ENCODE measurements at places on chromosomes 7 and 10.

GRCh38 chr10:117165538-117166417 is 27.7 kb upstream of the VAX1 start:
- peak; percentile 91 for DNase-seq

- DNase-seq = peak; percentile 43
Measured at GRCh38 chr10:72259491-72260238, 14.1 kb upstream of the DDIT4 start.

- no peak for DNase-seq
Measured at GRCh38 chr7:27835376-27835775, 95.4 kb downstream of the TAX1BP1 start.

GRCh38 chr7:27351137-27351536 is 108.5 kb downstream of the EVX1 start:
- no peak for DNase-seq

GRCh38 chr7:40680657-40681056 is 545.9 kb downstream of the SUGCT start:
- no peak for DNase-seq

DNA sequence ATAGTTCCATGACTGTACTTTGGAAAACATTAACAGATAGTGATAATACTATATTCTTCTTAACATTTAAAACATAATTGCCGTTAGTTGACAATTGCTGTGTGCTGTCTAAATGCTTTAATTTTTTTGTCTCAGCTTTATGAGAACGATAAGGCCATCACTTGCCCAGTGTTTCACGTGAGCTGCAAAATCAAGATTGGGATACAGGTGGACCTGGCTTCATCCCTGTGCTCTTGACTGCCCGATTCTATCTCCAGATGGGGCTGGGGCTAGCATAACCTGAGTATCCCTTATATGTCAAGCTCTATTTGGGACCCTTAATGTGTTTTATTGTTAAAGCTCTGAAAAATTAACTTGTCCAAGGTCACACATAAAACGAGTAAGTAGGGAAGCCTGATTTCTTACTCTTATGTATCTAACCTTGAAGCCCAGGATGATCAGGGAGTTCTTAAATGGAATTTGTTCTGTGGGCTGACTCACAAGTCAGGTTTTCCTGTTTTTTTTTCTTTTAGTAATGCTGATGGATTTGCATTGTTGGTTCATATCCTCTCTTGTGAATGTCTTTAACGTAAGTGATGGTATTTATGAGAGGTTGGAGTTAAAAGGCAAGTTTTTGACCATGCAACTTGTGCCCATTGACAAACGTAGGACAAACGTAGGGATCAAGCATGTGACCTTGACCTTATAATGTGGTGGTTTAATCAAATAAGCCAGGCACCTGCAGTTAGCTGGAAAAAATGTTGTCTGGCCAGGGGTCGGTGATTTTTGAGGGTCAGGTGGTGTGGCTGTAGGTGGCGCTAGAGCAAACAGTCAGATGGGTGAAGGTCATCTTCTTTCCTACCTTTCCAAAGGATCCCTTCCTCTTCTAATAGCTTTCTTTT is 3.6 kb downstream of the PRKAR2B start:
- no peak for DNase-seq

GRCh38 chr7:113044394-113044793 is 42.2 kb downstream of the GPR85 start:
- DNase-seq = no peak

DNA sequence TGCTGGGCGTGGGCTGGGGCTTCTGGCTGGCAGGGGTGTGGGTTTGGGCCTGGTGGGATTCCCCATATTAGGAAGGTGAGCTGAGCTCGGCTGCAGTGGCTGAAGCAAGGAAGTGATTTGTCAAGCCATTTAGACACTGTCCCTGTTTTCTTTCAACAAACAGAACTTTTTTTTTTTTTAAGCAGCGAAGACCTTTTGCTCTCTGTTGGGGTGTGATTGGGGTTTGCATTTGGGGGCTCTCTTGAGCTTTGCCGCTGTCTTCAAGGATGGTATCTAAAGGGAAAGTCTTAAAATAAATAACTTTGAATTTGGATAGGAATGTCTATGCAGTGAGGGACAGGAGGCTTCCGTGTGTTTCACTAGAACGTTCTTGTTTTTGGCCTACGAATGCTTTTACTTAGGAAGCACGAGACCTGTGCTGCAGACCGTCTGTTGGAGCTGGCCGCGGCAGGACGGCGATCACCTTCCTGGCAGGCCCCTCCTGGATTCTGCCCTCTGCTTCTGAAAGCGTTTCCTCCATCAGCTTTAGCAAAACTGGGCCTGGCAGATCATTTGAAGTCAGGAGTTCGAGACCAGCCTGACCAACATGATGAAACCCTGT is 43.9 kb downstream of the FOXK1 start:
- DNase-seq = no peak

DNA sequence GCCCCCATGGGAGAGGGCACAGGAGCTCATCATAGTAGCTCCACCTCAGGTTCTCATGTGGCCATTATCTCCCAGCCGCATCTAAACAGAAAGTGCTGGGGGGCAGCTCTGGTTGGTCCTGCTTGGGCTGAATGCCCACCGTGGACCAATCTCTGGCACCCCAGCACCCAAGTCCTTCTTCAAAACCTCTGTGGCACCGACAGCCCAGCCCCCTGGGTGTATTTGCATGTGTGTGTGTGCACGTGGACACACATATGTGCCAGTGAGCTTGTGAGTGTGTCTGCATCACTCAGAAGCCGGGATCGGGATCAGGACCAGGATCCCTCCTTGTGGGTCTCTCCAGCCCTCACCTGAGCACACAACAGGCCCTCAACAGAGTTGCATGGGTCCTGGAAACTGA is 68.2 kb downstream of the ALOX5 start:
- no peak for DNase-seq

DNA sequence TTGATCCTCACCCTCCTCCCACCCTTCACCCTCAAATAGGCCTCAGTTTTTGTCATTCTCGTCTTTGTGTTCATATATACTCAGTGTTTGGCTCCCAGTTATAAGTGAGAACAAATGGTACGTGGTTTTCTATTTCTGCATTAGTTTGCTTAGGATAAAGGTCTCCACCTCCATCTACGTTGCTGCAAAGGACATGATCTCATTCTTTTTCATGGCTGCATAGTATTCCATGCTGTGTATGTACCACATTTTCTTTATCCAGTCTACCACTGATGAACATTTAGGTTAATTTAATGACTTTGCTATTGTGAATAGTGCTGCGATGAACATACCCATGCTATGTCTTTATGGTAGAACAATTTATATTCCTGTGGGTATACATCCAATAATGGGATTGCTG is 91.2 kb downstream of the PLPP4 start:
- no peak for DNase-seq

DNA sequence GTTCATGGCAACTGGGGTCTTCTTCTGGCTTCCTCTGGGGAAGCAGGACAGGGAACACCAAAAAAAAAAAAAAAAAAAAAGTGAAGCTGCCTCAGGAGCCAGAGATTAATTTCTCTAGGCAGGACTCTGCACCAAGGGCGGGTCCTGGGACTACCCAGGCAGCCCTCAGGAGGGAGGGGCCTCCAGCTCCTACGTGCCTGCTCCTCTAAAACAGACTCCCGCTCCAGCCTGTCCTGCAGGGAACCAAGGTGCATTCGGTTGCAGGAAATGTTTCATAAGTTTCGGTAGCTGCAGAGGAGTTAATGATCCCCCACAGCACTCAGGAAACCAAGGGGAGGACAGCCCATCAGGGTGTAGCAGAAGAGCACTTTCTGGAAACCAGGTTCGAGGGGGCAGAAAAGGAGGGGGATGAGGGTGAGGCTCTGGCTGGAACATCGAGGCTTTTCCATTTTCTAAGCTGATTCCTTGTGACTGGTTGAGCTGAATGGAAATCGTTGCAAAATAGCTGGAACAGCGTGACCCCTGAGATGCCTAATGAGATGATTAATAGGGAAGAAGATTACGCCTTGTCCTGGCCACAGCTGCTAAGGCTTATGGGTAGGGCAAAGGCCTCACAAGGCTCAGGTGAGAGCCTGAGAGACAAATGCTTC is 84.2 kb downstream of the STRA8 start:
- DNase-seq = peak; percentile 44

DNA sequence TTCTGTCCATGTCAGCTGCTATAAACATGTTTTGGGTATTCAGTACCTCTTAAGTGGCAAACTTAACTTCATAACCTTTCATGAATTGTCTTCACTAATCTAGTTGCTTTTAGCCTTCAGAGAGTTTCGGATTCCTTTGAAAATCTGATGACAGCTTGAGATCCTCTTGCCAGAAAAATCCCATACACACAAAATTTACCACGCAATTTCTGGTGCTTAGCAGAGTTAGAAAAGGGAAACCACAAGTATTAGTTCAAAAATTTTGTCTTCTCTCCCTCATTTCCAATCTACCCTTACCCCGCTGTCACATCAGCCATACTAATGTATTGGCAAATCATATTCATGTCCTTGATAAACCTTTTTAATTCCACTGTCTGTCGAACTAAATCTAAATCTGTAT is 72.7 kb upstream of the TMEM106B start:
- DNase-seq = no peak

DNA sequence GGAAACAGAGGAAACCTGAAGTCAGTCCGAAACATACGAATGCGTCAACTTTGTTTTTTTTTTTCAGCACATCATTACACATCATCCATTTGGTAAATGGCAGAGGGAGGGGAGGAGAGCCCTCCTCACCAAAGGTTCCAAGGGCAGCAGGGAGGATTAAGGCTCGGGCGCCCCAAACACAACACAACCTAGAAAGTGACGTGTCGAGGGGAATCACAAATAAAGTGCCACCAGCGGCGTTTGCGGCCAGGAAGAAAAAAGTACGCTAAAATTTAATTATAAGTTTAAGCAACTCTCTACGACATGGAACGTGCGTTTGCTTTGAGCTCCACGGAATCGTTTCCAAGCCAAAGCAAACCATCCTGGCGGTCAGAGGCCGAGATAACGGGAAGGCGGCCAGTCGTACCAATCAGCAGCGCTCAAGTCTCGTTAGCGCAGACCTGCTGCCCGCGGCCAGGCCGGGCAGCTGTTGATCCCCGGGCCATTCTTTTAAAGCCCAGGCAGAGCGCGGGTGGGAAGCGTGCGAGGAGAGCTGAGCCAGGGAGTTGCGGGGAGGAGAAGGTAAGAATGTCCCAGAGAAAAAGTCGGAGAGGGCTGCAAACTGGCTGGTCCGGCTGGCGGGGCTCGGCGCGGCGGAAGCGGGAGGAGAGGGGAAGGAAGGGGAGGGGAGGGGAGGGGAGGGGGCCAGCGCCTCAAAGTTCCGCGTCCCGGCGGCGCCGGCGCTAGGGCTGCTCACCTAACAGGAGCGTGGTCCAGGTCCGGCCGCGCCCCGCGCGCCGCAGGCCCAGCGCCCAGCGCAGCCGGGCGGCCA is 719 bp downstream of the DPY19L1 start:
- peak; percentile 69 for DNase-seq

- peak; percentile 96 for DNase-seq
Measured at GRCh38 chr7:106112118-106112971, at the start of gene SYPL1. Gene SYPL1, minus strand, starts transcription at chr7:106112312. Its CDS starts 104 bp downstream, at chr7:106112208.

GRCh38 chr7:12211711-12212485 is 804 bp downstream of the TMEM106B start:
- DNase-seq = no peak

- DNase-seq = no peak
Measured at GRCh38 chr10:60197206-60197605, 192.5 kb downstream of the ANK3 start.

DNA sequence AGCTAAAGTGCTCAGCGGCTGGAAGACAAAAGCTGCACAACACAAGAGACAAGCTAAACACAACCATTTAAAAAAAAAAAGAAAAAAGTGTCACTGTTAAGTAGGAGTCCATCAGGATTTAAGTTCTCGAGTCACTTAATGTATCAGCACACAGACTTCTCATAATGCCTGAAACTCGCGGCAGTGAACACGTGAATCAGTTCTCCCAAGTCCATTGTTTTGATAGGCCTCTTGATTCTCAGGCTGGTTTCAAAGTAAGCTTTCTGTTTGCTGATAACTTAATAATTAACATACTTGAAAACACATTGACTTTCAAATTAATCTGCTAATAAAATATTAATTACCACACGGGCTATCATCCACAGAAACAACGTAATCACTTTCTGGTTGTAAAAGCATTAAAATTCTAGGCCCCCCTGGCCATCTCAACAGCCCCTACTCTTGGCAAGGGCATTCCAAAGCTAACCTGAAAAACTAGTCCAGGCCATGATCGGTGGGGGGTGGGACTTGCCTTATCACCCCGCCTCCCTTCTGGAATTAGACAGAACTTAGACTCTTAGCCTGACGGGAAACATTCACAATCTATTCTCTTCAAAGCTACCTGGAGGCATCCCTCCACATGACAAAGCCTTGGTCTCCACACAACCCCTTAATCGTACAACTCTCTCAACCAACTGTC is 129.0 kb downstream of the DIP2C start:
- DNase-seq = no peak

GRCh38 chr7:155590215-155591018 is 44.1 kb upstream of the CNPY1 start:
- DNase-seq = peak; percentile 33

DNA sequence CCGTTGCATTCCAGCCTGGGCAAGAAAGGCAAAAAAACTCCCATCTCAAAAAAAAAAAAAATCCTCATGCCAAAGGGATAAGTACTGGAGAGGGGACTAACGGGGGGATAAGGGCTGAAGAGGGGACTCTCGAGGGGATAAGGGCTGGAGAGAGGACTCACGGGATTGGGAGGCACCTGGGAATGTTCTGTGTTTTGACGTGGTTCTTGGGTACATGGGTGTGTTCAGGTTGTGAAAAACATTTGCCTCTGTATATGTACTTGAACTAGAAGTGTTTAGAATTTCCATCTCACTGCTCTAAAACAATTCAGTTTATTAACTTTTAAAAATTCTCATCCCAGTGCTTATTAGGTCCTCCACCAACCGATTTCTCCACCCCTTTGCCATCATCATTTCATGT is 4.5 kb downstream of the FKBP6 start:
- no peak for DNase-seq

DNA sequence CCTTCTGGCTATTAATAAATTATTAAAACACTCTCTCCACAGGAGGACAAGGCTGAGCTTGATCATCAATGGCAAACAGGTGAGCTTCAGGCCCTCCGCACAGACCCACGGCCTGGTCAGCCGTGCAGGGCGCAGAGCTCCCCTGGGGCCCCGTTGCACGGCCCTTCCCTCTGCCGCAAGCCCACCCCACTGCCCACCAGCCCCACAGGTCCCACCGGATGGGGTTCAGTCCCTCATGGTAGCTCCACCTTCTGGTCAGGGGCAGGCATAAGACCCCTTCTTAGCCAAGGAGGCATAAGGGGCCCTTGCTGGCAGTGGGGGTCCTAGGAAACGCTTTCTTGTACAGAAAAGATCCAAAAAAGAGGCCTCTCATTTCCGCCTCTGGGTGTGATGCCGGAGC is 84.6 kb downstream of the MAD1L1 start:
- no peak for DNase-seq

GRCh38 chr10:100978901-100979195 is 8.4 kb downstream of the MRPL43 start:
- DNase-seq = no peak

Data from AG20443 (cell line).